Activated T-cell treated with anti-CD3 and anti-CD28 coated beads, Interleukin-2, amount 50 U/mL, for 72 hours (primary cell): ENCODE measurements at places on chromosomes 1 and 21.

DNA sequence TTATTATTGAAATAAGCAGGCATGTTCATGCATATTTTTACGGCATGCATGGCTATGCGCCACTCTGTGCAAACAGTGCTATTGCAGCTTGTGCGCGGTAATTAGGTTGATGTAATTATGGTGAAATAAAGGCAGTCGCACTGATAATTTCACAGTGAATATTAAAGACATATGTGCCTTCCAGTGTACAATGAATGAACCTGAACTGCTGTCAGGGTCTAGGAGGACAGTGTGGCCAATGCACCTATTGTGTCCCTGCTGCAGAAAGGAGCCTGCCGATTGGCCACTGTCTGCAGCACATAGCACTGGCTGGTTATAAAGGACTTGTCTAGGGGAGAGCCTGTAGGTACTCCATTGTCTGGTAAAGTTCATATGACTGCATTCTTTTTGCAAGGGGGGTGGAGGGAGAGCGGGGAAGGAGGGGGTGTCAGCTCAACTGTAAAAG, 340.4 kb downstream of the USP25 start:
- DNase-seq = no peak
- H3K27me3 ChIP-seq = no peaks in the 10 kb centered on the region
- no peaks in the 10 kb centered on the region for H3K4me1 ChIP-seq
- H3K36me3 ChIP-seq = no peaks in the 10 kb centered on the region
- H3K4me3 ChIP-seq = no peak overlapping the region

DNA sequence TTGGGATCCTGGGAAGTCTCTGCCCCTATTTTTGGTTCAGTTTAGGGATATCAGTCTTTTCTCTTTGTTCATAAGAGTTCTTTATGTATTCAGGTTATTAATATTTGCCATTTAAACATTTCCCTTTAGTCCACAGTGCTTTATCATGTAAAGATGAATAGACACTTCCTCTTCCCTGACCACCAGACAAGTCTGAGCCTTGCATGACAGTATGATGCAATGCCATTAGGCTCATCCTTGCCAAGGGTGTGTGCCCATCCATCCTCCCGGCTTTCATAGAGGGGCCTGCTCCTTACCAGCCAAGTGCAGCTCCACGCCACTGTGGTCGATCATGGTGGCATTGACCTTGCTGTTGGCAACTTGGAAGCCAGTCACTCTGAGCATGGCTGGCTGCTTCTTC, 52.1 kb downstream of the ZSCAN20 start:
- H3K36me3 ChIP-seq = no peaks in the 10 kb centered on the region
- no peak for DNase-seq
- H3K4me3 ChIP-seq = no peak overlapping the region

DNA sequence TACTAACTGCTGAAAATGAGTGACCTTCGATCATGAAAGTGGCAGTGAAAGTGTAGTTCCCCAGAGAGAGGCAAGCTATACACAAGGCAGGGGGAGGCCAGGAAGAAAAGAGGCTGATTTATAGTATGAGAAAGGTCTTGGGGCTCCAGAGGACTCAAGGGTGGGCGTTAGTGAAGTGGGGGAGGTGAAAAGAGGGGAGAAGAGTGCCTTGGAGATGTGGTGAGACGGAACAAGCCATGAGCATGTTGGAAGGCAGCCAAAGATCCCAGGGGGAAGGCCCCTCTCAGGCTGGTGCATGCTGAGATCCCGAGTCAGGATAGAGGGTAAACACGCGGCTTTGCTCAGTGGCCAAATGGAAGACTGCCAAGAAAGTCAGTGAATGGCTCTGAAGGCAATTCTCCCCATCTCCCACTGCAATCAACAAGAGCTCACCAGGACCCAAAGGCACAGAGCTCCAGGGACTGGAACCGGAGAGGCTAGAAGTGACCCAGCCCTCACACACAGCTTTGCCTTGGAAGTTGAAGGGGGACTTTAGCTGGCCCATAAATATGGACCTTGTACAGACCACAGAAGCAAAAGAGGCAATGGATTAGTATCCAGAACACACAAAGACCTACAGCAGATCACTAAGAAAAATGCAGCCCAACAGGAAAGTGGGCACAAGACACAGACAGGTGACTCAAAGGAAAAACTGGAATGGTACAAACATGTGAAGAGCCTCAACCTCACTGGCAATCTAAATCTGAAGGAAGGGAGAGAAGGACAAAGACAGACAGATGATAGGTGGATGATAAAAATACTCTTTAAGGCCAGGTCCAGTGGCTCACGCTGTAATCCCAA, 49.6 kb downstream of the HSF2BP start:
- H3K27ac ChIP-seq = no peak overlapping the region
- no peaks in the 10 kb centered on the region for H3K36me3 ChIP-seq
- DNase-seq = no peak
- H3K27me3 ChIP-seq = no peaks in the 10 kb centered on the region
- no peak overlapping the region for H3K4me3 ChIP-seq

- DNase-seq = no peak
- no peaks in the 10 kb centered on the region for H3K27me3 ChIP-seq
- H3K4me1 ChIP-seq = no peaks in the 10 kb centered on the region
- no peak overlapping the region for H3K27ac ChIP-seq
Observed at GRCh38 chr1:221648201-221648600, 93.7 kb downstream of the DUSP10 start.

DNA sequence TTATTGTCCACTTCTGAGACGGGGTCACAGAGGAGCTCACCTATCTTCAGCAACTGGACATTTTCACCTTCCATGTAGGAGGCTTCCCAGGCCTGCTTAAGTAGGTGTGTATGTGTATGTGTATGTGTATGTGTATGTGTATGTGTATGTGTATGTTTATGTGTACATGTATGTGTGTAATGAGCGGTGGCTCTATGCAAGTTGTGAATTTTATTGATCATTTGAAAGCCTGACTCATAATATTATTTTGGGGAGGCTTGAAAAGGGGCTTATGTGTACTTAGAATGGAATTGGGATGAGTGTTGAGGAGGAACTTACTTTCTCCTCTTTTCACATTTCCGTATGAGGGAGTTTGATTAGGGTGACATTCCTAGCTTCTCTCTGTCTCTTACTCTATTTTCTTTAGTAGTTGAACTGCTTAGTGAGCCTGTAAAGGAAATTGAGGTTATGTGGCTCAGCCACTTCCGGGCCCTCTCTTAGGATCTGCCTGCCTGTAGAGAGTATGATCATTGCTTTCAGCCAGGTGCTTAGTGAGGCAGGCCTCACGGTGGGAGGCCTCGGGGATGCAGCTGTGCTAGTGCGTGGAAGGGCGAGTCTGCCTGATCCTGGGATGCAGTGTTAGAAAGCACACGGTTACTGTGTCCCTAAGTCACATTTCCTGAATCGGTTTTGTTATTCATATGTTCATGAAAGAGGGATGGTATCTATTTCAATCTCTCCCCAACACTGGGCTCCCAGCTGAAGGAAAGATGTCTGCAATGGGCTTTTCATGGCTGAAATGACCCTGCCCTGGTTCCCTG, 61.0 kb downstream of the IER5 start:
- DNase-seq = peak; percentile 74
- H3K4me3 ChIP-seq = peak overlapping the region; percentile 52
- H3K27me3 ChIP-seq = peaks cover under 1% of the 10 kb centered on the region
- H3K36me3 ChIP-seq = no peaks in the 10 kb centered on the region
- H3K27ac ChIP-seq = peak overlapping the region; percentile 54

GRCh38 chr1:11178021-11179015, 10.8 kb upstream of the ANGPTL7 start:
- no peak overlapping the region for H3K27ac ChIP-seq
- no peak overlapping the region for H3K4me3 ChIP-seq
- DNase-seq = no peak
- no peaks in the 10 kb centered on the region for H3K27me3 ChIP-seq

DNA sequence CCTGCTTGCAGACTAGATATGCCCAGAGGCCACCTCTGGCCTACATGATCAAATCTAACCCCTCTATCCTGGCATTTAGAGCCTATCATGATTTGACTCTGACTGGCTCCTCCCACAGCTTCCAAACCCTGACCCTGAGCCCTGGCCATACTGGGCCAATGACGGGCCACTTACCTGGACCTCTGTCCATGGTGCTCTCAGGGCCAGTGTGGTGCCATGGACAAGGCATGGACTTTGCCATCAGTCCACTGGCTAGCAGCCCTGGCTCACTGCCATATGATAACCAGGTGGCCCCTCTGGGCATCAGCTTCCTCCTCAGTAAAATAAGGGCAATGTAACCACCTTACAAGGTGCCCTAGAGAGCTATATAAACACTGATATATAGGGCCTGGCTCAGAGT, 713.4 kb downstream of the PTPRU start:
- peaks cover 20% of the 10 kb centered on the region for H3K27me3 ChIP-seq
- H3K27ac ChIP-seq = no peak overlapping the region
- no peaks in the 10 kb centered on the region for H3K36me3 ChIP-seq

GRCh38 chr1:2990376-2991115, 30.7 kb upstream of the ACTRT2 start:
- DNase-seq = no peak
- H3K4me3 ChIP-seq = no peak overlapping the region
- H3K27me3 ChIP-seq = peaks cover 10% of the 10 kb centered on the region
- no peaks in the 10 kb centered on the region for H3K4me1 ChIP-seq
